ENCODE measurements at places on chromosomes 16 and 17. TPM values are rescaled to one million over a fixed set of nuclear protein-coding genes. Genes with fewer than 3 reads are reported as not detected.

GRCh38 chr16:49016461-49016860, 265.2 kb downstream of the CBLN1 start:
- H3K27me3 ChIP-seq, result no peaks in the 10 kb centered on the region
- H3K36me3 ChIP-seq, result no peaks in the 10 kb centered on the region
- no peak overlapping the region for H3K27ac ChIP-seq
- H3K4me3 ChIP-seq, result no peak overlapping the region
- no peak for DNase-seq
- no peaks in the 10 kb centered on the region for H3K4me1 ChIP-seq

The SLC9A5 gene
- total RNA-seq, result 1.4 TPM

The TEKT5 gene
- not detected for total RNA-seq

The KRT24 gene
- not detected for total RNA-seq

Data from natural killer cell treated with Interleukin-12 subunit alpha and Interleukin-12 subunit beta and Interleukin-15 and Interleukin-18, amount 100 ng/mL, for 72 hours (primary cell).